ENCODE measurements at places on chromosomes 7 and 10.

DNA sequence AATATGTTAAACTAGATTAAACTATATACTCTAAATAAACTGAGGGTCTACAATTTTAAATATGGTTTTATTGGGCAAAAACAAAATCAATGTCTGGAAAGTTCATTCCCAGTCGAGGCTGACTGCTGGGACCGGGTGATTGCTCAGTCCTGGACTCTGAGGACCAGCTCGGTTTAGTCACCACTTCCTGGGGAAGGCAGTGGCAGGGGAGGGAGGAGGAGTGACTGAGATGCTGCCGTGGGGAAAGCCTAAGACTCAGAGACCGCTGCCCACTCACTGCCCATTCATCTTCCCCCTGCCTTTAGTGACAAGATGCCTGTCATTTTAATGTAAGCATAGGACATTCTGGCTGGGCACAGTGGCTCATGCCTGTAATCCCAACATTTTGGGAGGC is 29.0 kb downstream of the ATOH7 start:
- DNase-seq, result no peak

- DNase-seq, result no peak
Measured at GRCh38 chr7:93515144-93515543, 59.4 kb downstream of the CALCR start.

- no peak for DNase-seq
Measured at GRCh38 chr10:78963074-78964034, 105.4 kb upstream of the ZMIZ1 start.

DNA sequence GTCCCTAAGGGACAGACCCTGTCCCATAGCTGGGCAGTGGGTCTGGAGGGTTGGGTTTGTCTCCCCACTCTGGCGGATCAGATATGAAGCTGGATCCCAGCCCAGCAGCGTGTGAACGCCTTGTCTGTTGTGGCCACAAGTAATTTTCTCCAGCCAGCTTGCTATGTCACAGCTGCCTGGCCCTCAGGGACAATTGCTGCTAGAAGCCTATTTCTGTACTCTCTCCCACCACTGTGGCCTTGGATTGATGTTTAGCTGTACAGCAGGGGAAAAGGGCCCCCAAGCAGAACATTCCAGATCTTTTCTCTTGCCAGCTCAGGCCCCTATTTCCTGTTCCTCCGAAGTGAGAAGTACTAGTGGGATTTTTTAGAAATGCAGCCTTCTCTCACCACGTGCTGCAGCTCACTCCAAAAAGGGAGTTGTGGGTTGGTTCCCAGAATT is 53.5 kb upstream of the WAC start:
- DNase-seq, result no peak

DNA sequence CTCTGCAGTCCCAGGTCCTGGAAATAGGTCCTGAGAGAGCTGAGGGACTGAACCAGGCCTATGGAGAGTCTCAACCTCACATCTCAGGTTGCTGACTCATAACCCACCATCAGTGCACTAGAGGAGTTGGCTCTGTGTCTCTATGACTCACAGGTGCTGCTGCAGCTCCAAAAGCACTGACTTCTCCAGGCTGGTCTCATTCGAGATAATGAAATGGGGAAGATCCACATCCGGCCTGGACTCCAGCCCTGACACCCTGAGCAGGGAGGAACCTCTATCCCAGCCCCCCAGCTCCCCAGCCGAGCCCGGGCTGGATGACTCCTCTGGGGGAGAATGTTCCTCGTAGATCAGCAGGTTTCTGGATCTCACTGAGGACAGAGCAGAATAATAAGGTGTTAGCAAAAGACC is 35.5 kb upstream of the DGKI start:
- no peak for DNase-seq

- DNase-seq, result no peak
Measured at GRCh38 chr7:34036972-34037792, 131.8 kb downstream of the BMPER start.

GRCh38 chr7:132080467-132080866 is 495.8 kb downstream of the PLXNA4 start:
- no peak for DNase-seq

DNA sequence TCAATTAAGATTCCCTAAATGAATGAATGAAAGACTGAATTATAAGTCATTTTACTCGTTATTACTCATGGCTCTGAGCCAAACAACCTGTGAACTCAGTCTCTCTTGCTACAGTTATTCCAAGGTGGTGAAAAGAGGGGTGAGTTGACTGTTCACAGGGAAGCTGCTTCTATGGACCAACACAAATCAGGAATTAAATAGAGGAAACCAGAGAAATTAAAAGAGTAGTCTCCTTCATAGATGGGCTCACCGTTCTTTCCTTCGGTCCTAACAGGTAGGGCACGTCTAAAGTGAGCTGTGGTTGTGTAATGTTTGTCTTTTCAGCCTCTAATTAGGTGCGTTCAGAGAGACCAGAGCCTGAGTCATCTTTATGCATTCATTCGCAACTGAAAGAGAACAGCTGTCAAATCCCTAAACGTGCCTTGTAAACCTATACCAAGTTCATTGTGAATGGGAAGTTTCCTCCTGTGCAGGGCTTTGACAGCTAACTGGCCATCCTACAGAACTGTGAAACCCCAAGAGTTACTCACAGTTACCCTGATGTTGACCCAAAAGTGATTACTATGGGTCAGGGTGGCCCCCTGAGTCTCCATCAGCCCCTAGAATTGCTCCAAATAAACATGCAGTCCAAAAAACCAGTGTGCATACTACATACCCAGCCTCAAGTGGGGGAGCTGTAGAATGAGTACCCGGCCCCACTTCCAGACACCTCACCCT is 18.2 kb upstream of the C10orf53 start:
- DNase-seq, result peak; percentile 48

DNA sequence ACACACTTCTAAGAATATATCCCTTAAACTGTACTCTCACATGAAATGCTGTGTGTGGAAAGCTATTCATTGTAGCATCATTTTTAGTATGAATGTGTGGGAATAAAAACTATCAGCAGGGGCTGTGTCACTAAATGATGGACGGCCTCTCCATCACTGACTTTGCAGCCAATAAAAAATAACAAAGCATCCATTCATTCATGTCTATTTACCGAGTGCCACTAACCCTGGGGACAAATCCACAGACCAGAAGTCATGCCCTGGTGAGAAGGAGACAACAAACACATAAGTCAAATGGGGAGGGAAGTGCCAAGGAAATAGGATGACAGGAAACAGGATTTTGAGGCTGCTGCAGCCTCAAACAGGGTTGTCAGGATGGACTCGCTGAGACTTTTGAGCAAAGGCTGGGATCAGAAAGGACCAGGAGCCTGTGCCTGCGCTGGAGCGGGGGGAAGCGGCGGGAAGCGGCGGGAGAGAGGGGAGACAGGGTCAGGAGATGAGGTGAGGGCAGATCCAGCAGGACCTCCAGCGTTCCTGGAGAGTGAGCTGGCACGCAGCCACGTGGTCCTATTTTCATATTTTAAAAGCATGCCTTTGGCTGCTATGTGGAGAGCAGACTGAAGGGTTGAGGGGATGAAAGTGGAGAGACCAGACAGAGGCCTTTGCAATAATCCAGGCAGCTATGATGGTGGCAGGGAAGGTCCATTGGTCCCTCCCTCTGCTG is 2.2 kb upstream of the NOM1 start:
- DNase-seq, result no peak

DNA sequence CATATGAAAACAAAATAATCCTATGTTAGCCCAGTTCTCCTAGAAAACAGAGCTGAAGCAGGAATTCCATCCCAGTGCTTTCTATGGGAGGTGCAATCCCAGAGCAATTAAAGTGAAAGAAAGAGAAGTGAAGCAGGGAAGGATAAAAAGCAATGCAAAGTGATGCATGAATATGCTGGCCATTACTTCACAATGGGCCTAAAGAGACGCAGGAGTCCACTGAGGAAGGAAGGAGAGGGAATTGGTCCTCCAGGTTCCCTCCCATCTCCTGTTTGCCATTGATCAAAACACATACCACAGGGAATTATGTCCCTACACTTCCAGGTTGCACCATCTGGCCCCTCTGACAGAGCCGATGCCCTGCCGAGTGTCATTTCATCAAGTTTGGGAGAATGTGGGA is 392.2 kb upstream of the NFE2L3 start:
- no peak for DNase-seq
